ENCODE measurements at places on chromosomes 4 and X.

DNA sequence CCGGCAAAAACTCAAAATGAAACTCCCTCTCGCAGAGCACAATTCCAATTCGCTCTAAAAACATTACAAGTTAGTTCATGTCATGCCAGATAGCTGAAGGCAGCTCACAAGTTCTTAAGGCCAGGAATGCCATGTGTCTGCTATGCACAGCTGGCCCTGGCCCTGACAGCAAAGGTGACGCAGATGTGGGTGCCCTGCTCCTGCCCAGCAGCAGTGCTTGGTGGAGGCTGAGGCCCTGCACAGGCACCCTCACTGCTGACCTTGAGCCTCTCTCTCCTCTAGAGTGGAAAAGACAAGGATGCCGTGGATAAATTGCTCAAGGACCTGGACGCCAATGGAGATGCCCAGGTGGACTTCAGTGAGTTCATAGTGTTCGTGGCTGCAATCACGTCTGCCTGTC lies 2.9 kb downstream of the S100P start:
- peaks cover 15% of the 10 kb centered on the region for H3K36me3 ChIP-seq
- peaks cover 8% of the 10 kb centered on the region for H3K4me1 ChIP-seq
- H3K27me3 ChIP-seq = no peaks in the 10 kb centered on the region
- no peak overlapping the region for H3K4me3 ChIP-seq
- DNase-seq = no peak

GRCh38 chrX:96824166-96824565 lies 59.5 kb upstream of the RPA4 start:
- H3K4me1 ChIP-seq = no peaks in the 10 kb centered on the region
- H3K27me3 ChIP-seq = no peaks in the 10 kb centered on the region
- no peak for DNase-seq

GRCh38 chr4:138049355-138049754 lies 192.8 kb downstream of the SLC7A11 start:
- peaks cover 3% of the 10 kb centered on the region for H3K4me1 ChIP-seq
- peaks cover 1% of the 10 kb centered on the region for H3K27me3 ChIP-seq
- no peaks in the 10 kb centered on the region for H3K36me3 ChIP-seq

GRCh38 chrX:28391528-28391927 lies 195.7 kb upstream of the IL1RAPL1 start:
- no peak overlapping the region for H3K27ac ChIP-seq
- no peaks in the 10 kb centered on the region for H3K36me3 ChIP-seq
- no peaks in the 10 kb centered on the region for H3K27me3 ChIP-seq
- H3K4me1 ChIP-seq = no peaks in the 10 kb centered on the region
- no peak overlapping the region for H3K4me3 ChIP-seq

DNA sequence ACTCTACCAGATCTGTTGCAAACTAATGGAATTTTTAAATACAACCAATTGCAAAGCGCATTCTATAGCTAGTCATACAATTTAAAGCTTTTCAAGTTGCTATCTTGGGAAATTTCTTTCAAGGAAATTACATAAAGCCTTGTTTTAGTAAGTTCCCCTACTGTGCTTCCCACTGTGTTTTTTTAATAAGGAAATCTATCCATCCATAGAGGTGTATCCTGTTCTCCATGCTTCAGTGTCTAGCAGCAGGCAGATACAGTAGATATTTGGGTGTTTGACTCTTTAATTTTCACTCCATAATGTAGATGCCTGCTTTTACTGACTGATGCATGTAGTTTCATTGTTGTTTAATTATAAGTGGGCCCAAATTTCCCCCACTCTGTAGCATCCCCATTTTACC lies 171.6 kb upstream of the POU3F4 start:
- no peaks in the 10 kb centered on the region for H3K4me1 ChIP-seq
- no peak overlapping the region for H3K27ac ChIP-seq
- no peak overlapping the region for H3K4me3 ChIP-seq
- no peaks in the 10 kb centered on the region for H3K27me3 ChIP-seq

DNA sequence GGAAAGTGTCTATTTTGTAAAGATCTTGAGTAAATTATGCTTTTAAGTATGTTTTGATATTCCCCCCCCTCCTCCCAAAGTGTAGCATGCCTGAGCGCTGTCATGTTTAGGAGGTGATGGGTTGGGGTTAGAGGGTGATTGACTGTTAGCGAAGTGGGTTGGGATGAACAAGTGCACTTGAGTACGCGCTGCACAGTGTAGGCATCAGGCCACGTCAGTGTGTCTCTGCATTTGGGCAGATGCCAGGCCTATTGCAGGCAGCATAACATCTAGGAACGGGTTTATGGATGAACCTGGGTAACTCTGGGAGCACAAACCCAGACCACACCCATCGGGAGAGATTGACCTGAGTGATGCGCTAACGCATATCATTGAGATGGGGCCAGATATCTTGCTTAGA lies 111.2 kb downstream of the TBL1X start:
- no peak for DNase-seq
- peaks cover 7% of the 10 kb centered on the region for H3K36me3 ChIP-seq
- H3K27ac ChIP-seq = no peak overlapping the region
- H3K4me1 ChIP-seq = peaks cover 14% of the 10 kb centered on the region

GRCh38 chr4:20193141-20193936 lies 58.4 kb upstream of the SLIT2 start:
- no peaks in the 10 kb centered on the region for H3K4me1 ChIP-seq
- H3K27ac ChIP-seq = no peak overlapping the region
- H3K4me3 ChIP-seq = no peak overlapping the region
- DNase-seq = no peak
- H3K36me3 ChIP-seq = no peaks in the 10 kb centered on the region

GRCh38 chrX:118751950-118752783 lies 24.8 kb downstream of the IL13RA1 start:
- no peaks in the 10 kb centered on the region for H3K27me3 ChIP-seq
- H3K4me3 ChIP-seq = peak overlapping the region; percentile 64
- peak; percentile 16 for DNase-seq
- H3K4me1 ChIP-seq = peaks cover 17% of the 10 kb centered on the region
- H3K36me3 ChIP-seq = peaks cover 5% of the 10 kb centered on the region

GRCh38 chr4:87985887-87986200 lies 10.3 kb downstream of the SPP1 start:
- no peak overlapping the region for H3K4me3 ChIP-seq
- H3K4me1 ChIP-seq = no peaks in the 10 kb centered on the region
- peaks cover 11% of the 10 kb centered on the region for H3K27me3 ChIP-seq
- no peaks in the 10 kb centered on the region for H3K36me3 ChIP-seq

All from memory B cell (primary cell).